ENCODE measurements at places on chromosomes 4 and X. TPM values are rescaled to one million over a fixed set of nuclear protein-coding genes. Genes with fewer than 3 reads are reported as not detected.

DNA sequence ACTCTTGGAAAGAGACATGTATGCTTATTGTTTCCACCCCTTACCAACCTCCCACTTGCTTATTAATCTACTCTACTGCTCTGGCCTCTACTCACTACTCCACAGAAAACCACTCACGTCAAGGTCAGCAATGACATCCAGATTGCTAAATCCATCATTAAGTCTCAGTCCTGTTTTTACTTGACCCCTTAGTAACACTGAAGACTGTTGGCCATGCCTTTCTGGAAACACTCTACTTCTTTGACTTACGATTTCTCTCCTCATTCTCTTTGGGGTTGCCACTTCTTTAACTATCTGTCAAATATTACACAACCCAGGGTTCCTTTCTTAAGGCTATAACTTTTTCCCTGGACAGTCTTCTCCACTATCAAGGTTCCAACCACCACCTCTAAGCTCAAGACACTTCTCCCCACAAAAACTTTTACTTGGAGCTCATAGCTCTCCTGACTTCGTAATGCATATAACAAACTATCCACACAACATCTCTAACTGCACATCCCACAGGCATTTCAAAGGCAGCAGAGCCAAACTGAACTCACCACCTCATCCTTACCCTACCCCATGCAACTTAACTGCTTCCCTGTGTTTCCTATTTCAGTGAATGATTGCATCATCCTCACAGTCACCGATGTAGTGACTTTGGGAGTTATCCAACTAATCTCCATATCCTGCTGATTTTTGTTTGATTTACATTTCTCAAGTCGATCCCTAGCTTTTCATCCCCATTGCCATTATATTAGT, 15.8 kb upstream of the MAGEA4 start:
- DNase-seq, result no peak

DNA sequence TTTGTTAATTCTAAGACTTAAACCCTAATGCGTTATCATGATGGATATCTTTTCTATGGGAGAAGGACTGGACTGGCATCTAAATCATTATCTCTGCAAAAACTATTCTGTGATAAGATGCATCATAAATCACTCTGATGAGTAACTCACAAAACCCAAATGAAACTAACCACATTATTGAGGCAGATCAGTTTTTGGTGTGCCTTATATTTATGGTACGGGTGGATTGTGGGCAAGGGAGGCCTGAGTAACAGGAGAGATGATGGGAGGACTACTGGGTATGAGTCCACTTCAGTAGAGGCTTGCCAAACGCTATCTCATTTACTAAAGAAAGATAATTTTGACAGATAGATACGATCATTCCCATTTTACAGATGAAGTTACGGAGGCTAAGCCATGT, 66.4 kb upstream of the GUCY1A1 start:
- DNase-seq, result no peak

DNA sequence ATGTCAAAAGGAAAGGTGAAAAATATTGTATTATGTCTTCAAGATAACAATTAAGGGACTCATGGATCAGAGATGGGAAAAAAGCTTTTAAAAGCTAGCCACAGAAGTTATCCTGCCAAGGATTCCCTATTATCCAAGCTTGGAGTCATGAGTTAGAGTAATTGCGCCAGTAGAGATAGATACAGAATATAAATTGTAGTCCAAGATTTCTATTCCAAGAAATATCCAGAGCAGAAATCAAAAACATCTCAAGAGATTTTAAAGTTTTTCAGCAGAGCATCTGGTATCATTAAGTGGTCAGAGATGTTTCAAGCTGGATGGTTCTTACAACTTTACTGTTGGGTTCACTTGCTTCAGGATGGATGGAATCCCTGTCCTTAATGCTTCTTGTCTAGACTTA, 186.7 kb downstream of the PCDH18 start:
- no peak for DNase-seq

DNA sequence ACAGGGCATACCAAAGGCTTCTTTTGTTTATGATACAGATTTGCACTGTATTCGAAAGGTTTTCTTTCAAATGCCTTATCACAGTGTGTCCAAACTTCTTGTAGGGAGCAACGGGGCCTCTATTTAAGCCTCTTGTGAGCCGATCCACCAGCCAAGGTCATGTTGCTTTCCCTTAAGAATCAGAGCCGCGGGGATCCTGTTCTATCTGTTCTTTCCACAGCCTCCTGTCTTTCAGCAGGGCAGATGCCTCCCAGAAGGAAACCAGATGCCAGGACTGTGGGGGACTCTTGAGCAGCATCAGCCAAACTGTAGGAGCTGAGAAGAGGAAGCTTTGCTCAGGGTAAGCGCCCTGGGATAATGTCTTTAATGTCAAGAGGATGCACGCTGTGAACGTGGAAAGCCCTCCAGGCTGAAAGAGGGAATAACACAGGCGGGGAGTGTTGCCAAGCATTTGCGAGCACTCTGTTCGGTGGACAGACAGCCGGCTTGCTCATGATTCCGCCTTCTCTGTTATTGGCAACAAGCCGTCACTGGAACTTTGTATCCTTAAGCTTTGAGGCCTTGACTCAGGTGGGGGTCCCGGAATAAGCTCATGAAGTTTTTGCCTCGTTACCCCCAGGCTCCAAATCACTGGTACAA, 279.8 kb upstream of the FRG1 start:
- DNase-seq, result no peak

DNA sequence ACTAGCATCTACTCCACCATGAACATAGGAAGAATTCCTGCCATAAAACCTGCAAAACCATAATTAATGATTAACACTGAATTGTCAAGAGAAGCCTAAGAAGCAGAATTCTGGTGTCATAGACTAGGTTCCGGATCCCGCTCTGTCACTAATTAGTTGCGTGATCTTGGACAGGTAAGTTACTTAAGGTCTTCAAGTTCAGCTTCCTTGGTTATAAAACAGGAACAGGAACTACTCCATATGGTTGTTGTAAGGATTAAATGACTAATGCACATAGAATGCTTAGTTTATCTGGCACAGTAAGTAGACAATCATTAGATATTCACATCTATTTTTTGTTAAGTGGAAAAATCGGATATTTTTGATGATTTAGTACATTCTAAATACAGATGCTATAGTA, 14.3 kb downstream of the G3BP2 start:
- no peak for DNase-seq

The TMEM47 gene
- total RNA-seq, result 46.1 TPM

The ATP2B3 gene
- not detected for total RNA-seq
